ENCODE measurements at places on chromosomes 13 and 19. TPM values are rescaled to one million over a fixed set of nuclear protein-coding genes. Genes with fewer than 3 reads are reported as not detected.

- DNase-seq = no peak
Measured at GRCh38 chr13:113874177-113874576, 10.3 kb upstream of the GAS6 start.

DNA sequence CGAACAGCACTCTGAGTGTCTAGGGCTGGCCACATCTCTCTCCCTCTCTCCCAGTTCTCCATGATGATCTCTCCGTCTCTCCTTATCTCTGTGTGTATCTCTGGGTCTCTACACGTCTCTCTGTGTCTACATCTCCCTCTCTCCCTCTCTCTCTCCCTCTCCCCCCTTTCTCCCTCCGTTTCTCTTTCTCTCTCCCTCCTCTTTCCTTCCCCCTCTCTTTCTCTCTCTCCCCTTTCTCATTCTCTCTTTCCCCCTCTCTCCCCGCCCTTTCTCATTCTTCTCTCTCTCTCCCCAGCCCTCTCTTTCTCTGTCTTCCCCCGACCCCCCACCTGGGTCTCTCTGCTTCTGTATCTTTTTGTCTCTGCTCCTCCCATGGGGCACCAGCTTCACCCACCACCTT lies 21.3 kb upstream of the TNFAIP8L1 start:
- DNase-seq = no peak

GRCh38 chr19:5073153-5073844 lies 104.4 kb downstream of the KDM4B start:
- DNase-seq = no peak

DNA sequence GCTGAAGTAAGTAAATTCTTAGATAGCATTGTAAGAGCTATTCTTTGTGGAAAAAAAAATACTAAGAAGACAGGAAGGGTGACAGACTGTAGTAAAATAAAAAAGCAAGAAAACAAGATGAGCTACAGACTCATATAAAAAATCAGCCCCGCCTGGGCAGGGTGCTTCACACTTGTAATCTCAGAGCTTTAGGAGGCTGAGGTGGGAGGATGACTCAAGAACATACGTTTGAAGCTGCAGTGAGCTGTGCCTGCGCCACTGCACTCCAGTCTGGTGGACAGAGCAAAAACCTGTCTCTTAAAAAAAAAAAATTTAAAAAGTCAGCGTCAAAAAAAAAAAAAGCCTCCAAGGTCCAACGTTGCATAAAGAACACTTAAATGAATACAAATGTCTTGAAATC lies 102.1 kb downstream of the VWA8 start:
- no peak for DNase-seq

- no peak for DNase-seq
Measured at GRCh38 chr19:919199-920050, 2.3 kb downstream of the KISS1R start.

- no peak for DNase-seq
Measured at GRCh38 chr13:64591971-64592370, 2638.2 kb downstream of the PCDH9 start.

DNA sequence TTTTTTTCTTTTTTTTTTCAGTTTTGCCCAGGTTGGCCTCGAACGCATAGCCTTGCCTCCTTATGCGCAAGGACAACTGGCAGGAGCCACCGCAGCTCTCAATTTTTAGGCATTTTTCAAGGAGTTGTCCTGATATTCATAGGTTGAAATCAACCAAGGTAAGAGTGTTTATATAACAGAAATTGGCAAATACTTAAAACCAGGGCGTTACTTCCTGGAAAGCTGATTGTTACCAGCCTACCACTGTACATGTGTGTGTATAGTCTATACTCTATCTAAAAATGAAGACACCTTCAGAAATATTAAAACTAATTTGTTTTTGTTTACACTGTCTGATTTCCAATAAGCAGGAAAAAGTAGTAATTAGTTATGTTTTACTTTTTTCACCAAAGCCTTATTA lies 39.2 kb downstream of the GPC6 start:
- no peak for DNase-seq

GRCh38 chr13:37173214-37173613 lies 67.8 kb upstream of the CSNK1A1L start:
- DNase-seq = no peak

GRCh38 chr19:567296-567900 lies 5.0 kb upstream of the BSG start:
- DNase-seq = no peak

GRCh38 chr19:31676271-31677004 lies 327.2 kb upstream of the TSHZ3 start:
- DNase-seq = no peak

- DNase-seq = no peak
Measured at GRCh38 chr19:57566396-57567265, 7.0 kb upstream of the ZNF550 start.

- DNase-seq = no peak
Measured at GRCh38 chr13:95573221-95573620, 20.7 kb downstream of the CLDN10 start.

DNA sequence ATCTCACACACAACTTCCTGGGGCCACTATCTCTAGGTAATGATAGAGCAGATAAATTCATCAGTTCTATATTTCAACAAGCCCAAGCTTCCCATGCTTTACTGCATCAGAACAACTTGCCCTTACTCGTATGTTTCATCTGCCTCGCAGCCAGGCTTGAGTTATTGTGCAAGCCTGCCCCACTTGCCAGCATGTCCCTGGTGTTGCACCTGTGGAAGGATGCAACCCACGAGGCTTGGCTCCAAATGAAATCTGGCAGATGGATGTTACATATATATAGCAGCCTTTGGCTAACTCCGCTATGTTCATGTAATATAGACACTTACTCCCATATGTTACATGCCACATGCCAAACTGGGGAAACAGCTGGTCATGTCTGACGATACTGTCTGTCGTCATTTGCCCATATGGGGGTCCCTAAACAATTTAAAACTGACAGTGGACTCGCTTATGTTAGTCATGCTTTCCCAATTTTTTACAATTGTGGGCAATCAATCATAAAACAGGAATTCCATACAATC lies 6.2 kb downstream of the ERVK3-1 start:
- DNase-seq = no peak

- DNase-seq = peak; percentile 95
Measured at GRCh38 chr13:50990818-50991506, 81.4 kb downstream of the RNASEH2B start.

GRCh38 chr19:8517551-8518442 lies 3.8 kb upstream of the ZNF414 start:
- no peak for DNase-seq

- DNase-seq = no peak
Measured at GRCh38 chr19:57706346-57706745, 2.7 kb downstream of the ZNF154 start.

DNA sequence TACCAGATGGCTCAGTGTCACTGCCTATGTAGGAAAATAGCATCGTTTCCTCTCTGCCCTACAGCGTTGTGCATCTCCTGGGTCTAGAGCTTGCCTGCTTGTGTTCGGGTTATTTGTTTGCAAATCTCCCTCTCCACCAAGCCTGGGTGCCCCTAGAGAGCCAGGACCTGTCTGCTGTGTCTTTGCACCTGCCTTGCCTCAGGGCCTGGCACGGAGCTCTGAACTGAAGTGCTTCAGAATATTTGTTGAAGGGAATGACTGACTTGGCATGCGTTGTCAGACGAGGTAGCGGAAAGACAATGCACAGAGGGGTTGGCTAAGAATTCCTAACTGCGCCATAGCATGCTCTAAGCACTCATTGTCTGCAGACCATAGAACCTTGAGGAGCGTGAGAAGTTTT lies 263.4 kb downstream of the FGF9 start:
- DNase-seq = no peak

DNA sequence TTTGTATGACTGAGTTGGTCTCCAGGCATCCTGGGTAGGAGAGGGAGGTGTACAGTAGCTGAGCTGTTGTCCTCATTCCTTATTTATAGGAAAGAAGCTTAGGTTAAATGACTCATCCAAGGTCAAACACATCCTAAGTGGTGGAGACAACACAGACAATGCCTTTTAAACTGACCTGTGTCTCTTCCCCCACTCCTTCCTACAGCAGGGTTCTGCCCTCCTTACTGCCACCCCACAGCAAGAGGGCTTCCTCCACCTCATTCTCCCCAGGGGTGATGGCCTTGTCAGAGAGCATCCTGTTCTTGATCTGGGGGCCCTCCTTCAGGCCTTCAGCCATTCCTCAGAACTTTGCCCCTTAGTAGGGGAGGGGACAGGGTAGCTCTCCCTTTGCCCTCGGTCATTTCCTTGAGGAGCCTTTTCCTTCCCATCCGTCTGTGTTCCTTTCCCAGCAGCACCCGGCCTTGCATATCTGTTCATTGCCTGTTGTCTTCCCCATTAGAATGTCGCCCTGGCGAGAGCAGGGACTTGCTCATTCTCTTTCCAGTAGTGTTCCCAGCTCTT lies 48.2 kb upstream of the GPI start:
- DNase-seq = no peak

DNA sequence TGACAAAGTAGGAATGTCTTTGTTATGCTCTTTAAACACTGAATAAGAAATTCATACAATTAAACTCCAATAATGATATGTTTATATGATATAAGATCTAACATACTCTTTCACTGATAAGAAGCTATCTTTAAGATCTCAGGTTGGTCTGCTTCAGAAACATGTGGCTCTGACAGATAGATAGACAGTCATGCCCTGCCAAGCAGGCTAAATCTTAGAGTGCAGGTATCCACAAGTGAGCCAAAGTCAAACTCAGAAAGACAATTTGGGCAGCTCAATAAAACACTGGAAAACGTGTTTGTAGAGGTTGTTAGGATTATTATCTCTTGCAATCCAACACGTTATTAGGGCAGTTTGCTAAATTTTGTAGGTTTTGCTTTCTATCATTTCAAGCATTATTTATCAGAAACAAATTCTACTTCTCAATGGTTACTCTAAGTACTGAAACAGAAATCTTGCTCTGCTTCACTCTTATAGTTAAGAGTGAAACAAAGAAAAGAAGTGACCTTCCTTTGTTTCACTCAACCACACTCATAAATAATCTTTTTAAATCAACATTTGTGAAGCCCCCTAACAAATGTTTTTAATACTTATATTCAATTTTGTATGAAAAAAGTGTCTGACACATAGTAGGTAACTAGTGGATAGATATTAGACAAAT lies 1255.6 kb downstream of the DIAPH3 start:
- no peak for DNase-seq

- DNase-seq = peak; percentile 51
Measured at GRCh38 chr19:48111280-48111679, 663 bp upstream of the PLA2G4C start.

DNA sequence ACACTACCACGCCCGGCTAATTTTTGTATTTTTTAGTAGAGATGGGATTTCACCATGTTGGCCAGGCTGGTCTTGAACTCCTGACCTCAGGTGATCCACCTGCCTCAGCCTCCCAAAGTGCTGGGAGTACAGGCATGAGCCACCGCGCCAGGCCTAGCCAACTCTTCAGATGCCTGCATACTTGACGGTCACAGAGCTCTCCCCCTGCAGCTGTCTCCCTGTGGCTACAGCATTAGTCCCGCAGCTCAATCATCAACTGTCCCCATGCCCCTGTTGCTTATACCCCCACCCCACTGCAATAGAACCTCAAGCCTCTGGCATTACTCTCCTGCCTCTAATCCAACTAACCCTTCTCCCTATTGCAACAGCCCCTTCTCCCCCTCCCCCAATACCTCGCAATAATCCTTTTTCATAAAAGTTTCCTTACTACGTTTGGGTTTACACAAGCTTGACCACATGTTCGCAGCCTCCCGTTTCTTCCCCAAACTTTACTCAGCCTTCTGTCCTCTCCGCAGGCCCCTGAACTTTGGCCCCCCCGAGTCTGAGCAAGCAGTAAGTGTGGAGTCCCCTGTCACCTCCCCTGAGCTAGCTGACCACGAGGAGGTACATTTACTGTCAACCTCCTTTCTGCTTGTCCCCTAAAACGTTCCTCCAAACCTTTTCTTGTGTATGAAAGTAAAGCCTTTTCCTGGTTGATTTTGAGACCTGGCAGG lies 1.7 kb downstream of the ZNF77 start:
- no peak for DNase-seq

- no peak for DNase-seq
Measured at GRCh38 chr13:25394402-25395060, 22.8 kb downstream of the ATP8A2 start.

DNA sequence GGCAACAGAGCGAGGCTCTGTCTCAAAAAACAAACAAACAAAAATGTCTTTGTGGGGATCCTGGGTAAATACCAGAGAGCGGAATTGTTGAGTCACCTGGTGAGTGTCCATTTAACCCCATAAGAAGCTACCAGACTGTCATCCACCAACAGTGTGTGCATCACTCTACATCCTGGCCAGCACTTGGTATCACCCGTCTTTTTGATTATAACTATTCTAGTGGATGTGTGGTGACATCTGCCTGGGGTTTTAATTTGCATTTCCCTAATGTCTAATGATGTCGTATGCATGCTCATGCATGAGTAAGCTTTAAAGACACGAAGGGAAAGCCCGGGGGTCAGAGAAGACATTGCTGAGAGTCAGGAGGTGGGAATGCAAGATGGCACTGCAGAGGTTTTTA lies 126.7 kb upstream of the MRI1 start:
- no peak for DNase-seq

DNA sequence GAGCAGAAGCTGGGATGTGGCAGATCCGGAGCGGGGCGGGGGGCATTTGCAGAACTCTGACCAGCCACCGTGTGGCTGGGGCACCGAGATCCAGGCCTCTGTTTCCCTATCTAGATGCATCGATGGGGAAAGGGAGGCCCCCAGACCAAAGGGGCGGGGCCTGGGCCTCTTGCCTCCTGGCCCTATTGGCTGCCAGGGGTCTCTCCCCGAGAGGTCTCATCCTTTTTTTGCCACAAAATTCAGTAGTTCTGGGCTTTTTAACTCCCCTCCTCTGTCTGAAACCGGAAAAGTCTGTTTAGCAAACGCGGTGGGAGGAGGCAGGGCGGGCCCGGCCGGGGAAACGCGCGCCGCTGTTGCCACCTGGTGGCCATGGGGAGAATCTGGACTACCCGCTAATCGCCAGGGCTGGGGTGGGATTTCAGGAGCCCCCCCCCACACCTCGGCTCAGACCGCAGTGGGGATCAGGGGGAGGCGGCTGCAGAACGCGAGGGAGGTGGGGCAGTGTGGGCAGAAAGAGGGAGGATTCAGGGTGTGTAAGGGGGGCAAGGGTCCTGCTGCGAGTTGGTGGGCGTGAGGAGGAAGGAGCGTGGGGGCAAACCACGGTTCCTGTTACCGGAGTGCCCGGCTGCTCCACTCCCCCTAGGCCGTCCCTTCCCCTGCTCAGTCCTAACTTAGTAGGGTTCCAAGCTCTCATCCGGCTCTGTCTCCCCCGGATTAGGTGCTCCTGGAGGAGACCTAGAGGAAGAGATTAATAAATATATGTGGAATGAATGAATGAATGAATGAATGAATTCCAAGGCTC lies 28.3 kb downstream of the IL12RB1 start:
- peak; percentile 57 for DNase-seq

- no peak for DNase-seq
Measured at GRCh38 chr13:113116871-113117271, 5.7 kb upstream of the F10 start.

The OSCAR gene
- total RNA-seq = 1.7 TPM

The PODNL1 gene
- not detected for total RNA-seq

The NCAN gene
- not detected for total RNA-seq

The ZNF579 gene
- 10.0 TPM for total RNA-seq

The SULT2A1 gene
- total RNA-seq = not detected

The SLC44A2 gene
- 7.4 TPM for total RNA-seq

The SCGB2B2 gene
- not detected for total RNA-seq

The WASF3 gene
- 5.7 TPM for total RNA-seq

The GJA3 gene
- 3.6 TPM for total RNA-seq

The ZNF627 gene
- 28.9 TPM for total RNA-seq

Data from G401 (cell line).